Left lung (tissue), 14 donors: ENCODE measurements at places on chromosomes 11 and 22. TPM values are rescaled to one million over a fixed set of nuclear protein-coding genes. Genes with fewer than 3 reads are reported as not detected.

DNA sequence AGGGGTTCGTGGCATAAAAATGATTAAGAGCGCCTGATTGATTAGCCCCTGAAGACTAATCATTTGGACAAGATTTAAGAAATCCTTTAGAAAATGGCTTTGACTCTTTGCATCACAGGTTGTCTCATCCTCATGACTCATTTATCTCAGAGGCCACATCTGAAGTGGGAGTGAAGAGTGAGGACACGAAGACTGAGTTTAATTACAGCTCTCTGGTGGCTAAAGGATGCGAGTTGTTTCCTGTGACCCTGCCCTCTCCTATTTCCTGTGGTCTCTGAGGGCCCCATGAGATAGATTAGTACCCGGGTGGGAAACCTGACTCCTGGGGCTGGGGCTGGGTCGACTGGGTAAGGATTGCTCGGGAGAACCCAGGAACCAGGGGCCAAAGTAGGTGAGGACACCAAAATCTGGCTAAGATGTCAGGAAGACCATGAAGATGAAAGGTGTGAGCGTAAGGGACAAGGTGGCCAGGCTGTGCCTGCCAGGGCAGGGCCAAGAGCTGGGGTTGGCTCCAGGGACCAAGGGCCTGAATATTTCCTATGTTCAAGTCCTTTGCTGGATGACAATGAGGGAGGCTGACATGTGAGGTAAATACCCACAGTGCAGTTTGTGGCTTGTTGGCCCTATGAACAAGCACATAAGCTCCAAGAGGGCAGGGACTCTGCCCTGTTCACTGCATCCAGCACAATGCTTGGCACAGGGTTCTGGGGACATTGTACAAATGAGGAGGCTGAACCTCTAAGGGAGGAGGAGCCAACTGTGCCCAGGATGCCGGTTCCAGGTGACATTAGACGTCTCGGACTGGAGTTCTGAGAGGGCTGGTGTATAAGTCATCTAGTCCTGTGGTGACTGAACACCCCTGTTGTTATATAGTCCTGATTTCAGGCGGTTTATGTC, 3.6 kb downstream of the OTOG start:
- no peak for DNase-seq

DNA sequence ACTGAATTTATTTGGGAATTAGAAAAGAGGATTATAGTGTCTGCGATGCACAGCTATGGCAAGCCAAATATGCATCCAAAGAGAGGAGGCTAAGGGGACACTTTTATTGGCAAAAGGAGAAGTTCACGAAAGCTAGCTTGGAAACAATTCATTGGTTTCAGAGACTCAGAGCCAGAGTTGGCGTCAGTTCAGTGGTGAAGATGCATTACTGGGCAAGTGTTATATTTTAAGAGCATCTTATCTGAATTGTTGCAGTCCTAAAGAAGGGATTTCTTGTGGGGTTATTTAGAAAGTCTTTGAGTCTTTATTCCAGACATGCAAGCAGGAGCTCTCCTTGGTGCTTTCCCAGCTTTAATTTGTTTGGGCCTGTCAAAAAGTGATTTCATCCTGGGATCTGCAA, 15.0 kb downstream of the CLDN5 start:
- no peak for DNase-seq

GRCh38 chr22:22450343-22450839, 58.2 kb downstream of the ZNF280B start:
- DNase-seq, result peak; percentile 49

DNA sequence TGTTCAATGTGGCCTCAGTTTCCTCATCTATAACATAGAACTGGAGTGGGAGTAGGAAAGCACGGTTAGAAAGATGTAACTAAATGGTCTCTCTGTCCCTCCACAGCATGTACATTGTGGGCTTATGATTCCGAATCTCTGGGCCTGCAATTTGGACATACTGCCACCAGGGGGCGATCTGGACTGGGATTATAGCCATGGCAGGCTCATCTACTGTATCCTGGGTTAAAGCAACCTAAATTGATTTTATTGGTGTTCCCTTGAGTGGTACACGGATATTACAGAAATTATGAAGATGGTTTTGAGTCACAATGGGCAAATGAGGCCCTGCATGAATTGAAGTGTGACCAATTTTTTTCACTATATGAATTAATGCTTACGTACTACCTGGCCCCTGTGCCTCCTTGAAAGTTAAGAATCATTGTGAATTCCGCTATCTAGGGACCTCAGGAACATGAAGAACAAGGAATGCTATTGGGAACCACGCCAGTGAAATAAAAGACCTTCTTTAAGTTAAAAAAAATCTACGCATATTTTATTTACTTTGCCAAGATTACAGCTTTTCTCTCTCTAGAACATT, 32.9 kb downstream of the TST start:
- DNase-seq, result no peak

GRCh38 chr22:30447656-30448055, 22.1 kb downstream of the MTFP1 start:
- DNase-seq, result no peak

DNA sequence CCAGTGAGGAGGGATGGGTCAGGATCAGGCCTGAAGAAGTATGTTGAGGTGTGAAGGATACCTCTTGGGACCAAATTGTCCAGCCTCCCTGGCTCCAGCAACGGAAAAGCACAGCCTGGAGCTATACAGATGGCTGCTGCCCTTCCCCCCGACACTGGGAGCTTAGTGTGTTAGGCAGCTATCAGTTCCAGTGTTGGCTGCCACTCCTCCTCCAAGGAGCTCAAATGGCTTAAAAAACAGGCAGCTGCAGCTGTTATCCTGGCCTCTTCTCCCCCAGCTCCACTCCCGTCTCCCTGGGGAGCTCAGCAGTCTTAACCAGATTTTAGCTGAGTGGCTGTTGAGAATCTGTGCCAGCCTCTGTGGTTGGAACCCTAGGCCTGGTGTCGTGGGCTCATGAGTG, 225.0 kb downstream of the JRKL start:
- DNase-seq, result no peak

SLC25A18 gene
- 0.50 TPM for total RNA-seq

HEPACAM gene
- not detected for total RNA-seq

CCDC73 gene
- not detected for total RNA-seq
